Stimulated activated CD4-positive, alpha-beta T cell treated with anti-CD3 and anti-CD28 coated beads, TNF-alpha, amount 100 ng/mL, for 24 hours (primary cell): ENCODE measurements at places on chromosomes 2 and 18.
A peak's percentile ranks its signal among the peaks of the same experiment; 100 is the strongest.

DNA sequence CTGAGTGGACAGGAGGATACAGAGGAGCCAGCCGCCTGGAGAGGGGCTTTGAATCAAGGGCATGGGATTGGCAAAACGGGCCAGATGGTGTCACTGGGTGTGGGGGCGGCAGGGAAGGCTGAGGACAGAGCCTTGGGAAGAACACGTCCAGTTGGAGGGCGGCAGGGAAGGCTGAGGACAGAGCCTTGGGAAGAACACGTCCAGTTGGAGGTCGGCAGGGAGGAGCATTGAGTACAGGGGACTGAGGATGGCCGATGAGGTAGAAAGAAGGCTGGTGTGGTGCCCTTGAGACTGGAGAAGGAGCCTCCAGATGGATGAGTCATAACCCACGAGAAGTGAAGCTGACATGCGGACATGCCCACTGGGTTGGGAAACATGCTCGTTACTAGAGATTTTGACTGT, 4.5 kb downstream of the HES6 start:
- no peak for DNase-seq

DNA sequence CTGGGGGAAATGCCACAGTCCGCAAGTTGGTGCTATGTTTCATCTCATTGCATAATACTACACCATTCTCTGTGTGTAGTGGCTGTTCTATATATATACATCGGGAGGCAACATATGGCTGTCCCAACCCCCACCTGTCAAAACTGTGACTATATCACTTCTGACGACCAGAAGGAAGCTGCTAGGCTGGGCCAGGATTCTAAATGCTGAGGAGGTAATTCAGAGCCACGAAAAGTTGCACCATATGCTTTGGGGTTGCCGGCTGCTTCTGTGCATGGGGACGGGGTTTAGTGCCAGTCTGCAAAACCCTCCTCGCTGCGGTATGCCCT, 117.3 kb downstream of the MSH2 start:
- DNase-seq = peak; percentile 10

GRCh38 chr2:60095903-60096302, 457.6 kb downstream of the BCL11A start:
- no peak for DNase-seq

DNA sequence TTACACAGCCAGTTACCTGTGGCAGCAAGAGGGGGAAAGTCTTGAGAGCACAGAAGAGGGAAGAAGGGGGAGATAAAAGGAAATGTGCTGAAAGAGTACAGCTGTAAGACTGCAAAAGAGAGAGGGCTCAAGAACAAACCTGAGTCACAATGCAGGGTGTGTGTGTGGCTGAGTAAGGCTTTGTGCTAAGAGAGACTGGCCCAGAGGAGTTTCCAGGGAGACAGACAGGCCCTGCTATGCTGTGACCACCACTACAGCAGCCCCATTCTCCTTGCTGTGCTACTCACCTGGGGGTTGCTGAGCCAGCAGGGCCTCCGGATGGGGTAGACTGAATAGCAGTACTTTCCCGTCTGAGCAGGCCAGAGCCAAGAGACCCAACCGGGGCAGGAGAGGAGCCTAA, 12.4 kb upstream of the MPV17 start:
- DNase-seq = no peak

DNA sequence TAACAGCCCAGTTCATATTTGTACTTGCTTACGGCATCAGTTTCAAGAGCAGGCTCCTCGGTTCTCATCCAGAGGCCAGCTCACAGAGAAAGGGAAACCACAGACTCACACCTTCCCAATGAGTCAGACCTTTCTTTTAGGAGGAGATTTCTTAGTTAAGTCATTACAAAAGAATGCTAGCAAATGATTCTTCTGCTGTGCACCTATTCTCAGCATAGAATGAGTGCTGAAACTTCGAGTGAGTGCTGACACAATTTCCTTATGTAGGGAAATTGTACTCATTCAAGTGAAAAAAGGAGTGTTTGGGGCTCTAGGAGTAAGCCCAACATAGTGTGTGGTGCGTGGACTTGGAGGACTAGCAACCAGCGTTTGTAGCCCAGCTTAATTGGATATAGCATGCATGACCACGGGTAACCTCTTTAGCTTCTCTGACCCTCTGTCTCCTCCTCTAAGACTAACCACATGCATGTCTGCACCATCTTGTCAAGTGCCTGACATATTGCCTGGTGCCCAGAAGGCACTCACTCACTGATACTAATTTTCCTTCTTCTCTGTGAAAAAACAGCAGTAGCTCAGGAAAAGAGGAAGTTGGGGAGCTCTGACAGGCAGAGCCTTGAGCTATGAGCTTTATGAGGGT, 87.0 kb downstream of the ALPK2 start:
- DNase-seq = peak; percentile 48
